ENCODE measurements at places on chromosomes 11 and 22. TPM values are rescaled to one million over a fixed set of nuclear protein-coding genes. Genes with fewer than 3 reads are reported as not detected.

SLC17A6 gene
- not detected for total RNA-seq

DDI1 gene
- total RNA-seq, result not detected

LMO2 gene
- 1.8 TPM for total RNA-seq

NXPE1 gene
- not detected for total RNA-seq

ISX gene
- total RNA-seq, result not detected

GRCh38 chr22:46004105-46004866, 27.3 kb upstream of the WNT7B start:
- H3K4me1 ChIP-seq, result peaks cover 6% of the 10 kb centered on the region
- peaks cover 5% of the 10 kb centered on the region for H3K27me3 ChIP-seq
- no peak overlapping the region for H3K27ac ChIP-seq

- no peak overlapping the region for H3K4me3 ChIP-seq
- H3K4me1 ChIP-seq, result peaks cover 5% of the 10 kb centered on the region
- no peak overlapping the region for H3K27ac ChIP-seq
- H3K27me3 ChIP-seq, result peaks cover 11% of the 10 kb centered on the region
Measured at GRCh38 chr22:20653012-20653794, 120.7 kb upstream of the SERPIND1 start.

DNA sequence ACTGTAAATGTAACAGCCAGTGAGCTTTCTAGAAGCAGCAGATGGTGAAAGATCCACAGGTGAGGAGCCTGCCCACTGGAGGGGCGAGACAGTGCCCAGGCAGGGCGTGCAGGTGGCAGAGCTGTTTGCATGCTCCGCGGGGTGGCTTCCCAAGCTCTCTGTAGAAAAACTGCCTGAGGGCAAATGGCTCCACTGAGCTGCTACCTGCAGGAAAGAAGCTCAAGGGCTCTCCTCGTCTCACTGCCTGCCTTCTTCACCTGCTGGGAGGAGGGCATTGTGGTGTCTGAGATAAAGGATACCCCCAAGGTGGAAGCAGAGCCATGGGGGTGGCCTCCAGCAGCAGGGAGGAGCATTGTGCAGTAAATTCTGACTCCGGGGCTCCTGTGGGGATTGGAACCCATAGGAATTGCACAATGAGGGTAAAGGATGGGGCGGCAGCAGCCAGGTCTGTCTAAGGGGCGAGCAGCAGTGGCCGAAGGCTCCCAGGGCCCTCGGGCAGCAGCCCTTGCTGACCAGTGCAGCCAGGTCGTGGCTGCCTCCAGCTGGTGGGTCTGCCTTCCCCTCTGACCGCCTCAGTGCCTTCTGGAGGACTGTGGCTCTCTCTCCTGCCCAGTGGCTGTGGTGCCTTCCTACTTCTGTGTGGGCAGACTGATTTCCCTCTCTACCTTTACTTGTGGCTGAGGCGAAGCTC, 28.0 kb upstream of the CABP7 start:
- H3K27ac ChIP-seq, result no peak overlapping the region
- no peak for DNase-seq
- peaks cover 4% of the 10 kb centered on the region for H3K36me3 ChIP-seq
- H3K4me1 ChIP-seq, result peaks cover 6% of the 10 kb centered on the region
- no peaks in the 10 kb centered on the region for H3K27me3 ChIP-seq
- H3K4me3 ChIP-seq, result no peak overlapping the region

DNA sequence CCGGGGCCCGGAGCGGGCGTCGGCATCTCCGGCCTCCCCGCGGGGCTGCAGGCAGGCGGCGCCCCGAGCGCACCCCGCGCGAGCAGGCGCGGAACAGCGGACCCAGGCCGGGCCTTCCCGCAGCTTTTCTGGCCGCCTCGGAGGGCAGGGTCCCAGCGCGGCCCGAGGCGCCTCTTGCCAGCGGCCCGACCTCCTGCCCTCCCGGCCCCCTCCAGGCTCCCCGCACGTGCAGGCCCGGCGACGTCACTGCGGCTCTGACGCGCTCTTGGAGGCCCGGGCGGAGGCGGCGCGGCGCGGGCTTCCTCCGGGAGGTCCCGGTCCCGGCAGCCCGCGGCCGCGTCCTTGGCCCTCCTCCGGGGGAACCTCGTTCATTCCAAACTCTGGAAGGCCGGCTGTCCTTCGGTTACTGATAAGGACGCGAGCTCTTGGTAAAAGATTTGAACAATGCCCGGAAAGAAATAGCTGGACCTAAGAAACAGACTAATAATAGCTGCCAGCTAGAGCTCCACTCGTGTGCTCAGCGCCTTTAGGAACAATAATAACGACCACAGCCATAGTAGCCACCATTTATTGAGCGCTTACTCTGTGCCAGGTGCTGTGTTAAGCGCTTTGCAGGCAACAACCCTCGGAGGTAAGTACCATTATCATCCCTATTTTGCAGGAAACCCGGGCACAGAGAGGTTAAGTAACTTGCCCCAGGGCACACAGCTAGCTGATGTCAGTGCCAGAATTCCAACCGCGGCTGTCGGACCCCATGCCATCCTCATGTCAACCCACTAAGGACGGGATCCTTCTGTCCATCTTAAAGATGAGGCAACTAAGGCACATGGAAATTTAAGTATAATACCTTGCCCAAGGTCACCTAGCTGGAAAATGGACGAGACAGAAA, 39.1 kb upstream of the CREB3L1 start:
- H3K4me1 ChIP-seq, result peaks cover 19% of the 10 kb centered on the region
- peak; percentile 59 for DNase-seq
- peaks cover 4% of the 10 kb centered on the region for H3K36me3 ChIP-seq
- peak overlapping the region; percentile 96 for H3K4me3 ChIP-seq
- H3K27ac ChIP-seq, result no peak overlapping the region

- peaks cover 3% of the 10 kb centered on the region for H3K4me1 ChIP-seq
- no peak overlapping the region for H3K27ac ChIP-seq
Measured at GRCh38 chr22:45511847-45512261, 9.2 kb downstream of the FBLN1 start.

DNA sequence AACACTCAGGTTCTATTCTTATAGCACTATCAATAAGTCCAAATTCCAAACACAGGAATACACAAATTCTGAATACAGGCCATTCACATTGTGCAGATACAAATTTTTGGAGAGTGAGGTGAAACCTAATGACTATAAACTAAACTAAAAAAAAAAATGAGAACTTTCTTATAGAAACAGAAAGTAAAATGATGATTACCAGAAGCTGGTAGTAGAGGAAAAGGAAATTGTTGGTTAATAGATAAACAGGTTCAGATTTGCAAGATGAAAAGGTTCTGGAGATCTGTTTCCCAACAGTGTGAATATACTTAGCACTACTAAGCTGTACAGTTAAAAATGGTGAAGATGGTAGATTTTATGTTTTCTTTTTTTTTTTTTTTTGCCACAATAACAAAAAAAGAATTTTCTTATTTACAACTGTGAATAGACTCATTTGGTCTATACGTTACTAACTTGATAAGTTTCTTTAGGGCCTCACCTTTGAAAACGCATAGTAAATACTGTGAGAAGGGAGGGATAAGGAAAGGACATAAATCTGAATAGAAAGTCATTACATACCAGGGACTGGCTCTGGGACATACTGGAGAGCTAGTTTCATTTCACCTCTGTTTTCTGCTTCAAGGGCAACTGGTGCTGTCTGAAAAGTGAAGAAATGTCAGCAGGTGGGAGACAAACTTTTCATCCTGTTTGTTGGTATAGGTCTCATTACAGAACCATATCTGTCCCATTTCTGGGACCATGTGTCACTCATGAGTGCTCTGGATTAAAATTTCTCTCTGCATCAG, 14.2 kb upstream of the CCDC89 start:
- H3K27ac ChIP-seq, result peak overlapping the region; percentile 87
- peaks cover 4% of the 10 kb centered on the region for H3K36me3 ChIP-seq
- no peaks in the 10 kb centered on the region for H3K27me3 ChIP-seq

GRCh38 chr22:27186643-27187042, 529.3 kb downstream of the MIAT start:
- no peak overlapping the region for H3K27ac ChIP-seq
- peaks cover 13% of the 10 kb centered on the region for H3K27me3 ChIP-seq
- DNase-seq, result no peak

- no peak for DNase-seq
- H3K4me1 ChIP-seq, result no peaks in the 10 kb centered on the region
- H3K27me3 ChIP-seq, result peaks cover 67% of the 10 kb centered on the region
- H3K36me3 ChIP-seq, result no peaks in the 10 kb centered on the region
- no peak overlapping the region for H3K27ac ChIP-seq
- no peak overlapping the region for H3K4me3 ChIP-seq
Measured at GRCh38 chr11:30422447-30423278, 99.8 kb downstream of the ARL14EP start.

GRCh38 chr11:41273908-41274307, 185.5 kb downstream of the LRRC4C start:
- DNase-seq, result no peak
- H3K27ac ChIP-seq, result no peak overlapping the region
- no peak overlapping the region for H3K4me3 ChIP-seq
- no peaks in the 10 kb centered on the region for H3K27me3 ChIP-seq
- H3K4me1 ChIP-seq, result no peaks in the 10 kb centered on the region

DNA sequence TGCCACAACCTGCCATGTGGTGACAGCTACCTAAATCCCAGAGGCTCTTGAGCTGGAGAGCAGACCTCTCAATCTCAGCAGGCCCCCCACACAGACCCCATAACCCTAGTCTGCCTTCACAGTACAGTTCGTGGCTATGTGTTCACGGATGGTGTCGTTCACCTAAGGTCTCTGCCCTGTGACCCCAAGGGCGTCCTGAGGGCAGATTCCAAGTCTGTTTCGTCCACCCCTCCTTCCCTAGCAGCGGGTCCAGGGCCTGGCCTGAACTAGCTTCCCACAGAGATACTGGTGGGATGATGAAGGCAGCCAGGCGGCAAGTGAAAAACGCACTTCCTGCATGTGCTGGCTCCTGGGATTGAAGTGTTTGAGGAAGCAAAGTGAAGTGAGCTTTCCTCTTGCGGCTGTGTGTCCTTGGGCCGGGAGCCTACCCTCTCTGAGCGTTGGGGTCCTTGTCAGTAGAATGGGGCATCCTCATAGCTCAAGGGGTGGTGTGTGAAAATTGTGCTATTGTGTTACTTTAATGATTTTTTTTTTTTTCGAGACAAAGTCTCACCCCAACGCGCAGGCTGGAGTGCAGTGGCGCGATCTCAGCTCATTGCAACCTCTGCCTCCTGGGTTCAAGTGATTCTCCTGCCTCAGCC, 70.1 kb downstream of the LRP5 start:
- H3K4me3 ChIP-seq, result no peak overlapping the region
- H3K27ac ChIP-seq, result no peak overlapping the region
- no peaks in the 10 kb centered on the region for H3K36me3 ChIP-seq
- H3K27me3 ChIP-seq, result peaks cover 22% of the 10 kb centered on the region

- H3K27me3 ChIP-seq, result peaks cover 79% of the 10 kb centered on the region
- peaks cover 9% of the 10 kb centered on the region for H3K4me1 ChIP-seq
- DNase-seq, result no peak
- H3K4me3 ChIP-seq, result no peak overlapping the region
- H3K36me3 ChIP-seq, result peaks cover 5% of the 10 kb centered on the region
Measured at GRCh38 chr11:69541501-69542313, 60.2 kb downstream of the LINC01488 start.

GRCh38 chr11:47175746-47176327, 842 bp downstream of the ARFGAP2 start:
- H3K4me3 ChIP-seq, result peak overlapping the region; percentile 96
- DNase-seq, result no peak
- H3K27ac ChIP-seq, result peak overlapping the region; percentile 95
- H3K4me1 ChIP-seq, result peaks cover 26% of the 10 kb centered on the region

GRCh38 chr11:78791964-78792363, 217.3 kb upstream of the NARS2 start:
- no peak for DNase-seq
- H3K4me1 ChIP-seq, result no peaks in the 10 kb centered on the region
- peaks cover 20% of the 10 kb centered on the region for H3K27me3 ChIP-seq
- H3K27ac ChIP-seq, result no peak overlapping the region
- H3K36me3 ChIP-seq, result no peaks in the 10 kb centered on the region

DNA sequence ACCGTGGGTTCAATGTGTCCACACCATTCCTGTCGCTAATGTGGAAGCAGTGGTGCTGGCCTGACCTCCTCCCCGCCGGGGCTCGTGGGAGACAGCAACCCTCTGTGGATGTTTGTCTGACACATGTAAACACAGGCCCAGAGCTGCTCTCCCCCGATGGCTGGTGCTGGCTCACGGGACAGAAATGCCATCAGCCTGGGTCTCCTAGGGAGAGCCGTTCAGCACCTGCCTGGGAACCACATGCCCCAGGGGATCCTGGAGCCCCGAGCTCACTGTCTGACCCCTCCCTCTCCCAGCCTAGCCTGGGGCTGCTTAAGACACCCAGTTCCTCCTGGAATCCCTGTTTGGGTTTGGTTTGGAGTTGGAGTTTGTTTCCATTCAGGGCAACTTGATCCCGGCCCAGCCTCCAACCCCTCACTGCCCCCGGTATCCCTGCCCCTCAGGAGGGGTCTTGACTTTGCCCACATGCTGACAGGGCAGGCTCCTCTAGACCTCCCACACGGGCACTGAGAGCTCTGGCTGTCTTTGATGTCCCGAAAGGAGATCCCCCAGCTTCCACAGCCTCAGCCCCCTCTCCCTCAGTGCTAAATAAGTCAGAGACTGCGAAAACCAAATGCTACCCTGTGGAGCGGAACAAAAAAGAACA, 50.9 kb upstream of the WNT11 start:
- DNase-seq, result no peak
- no peak overlapping the region for H3K4me3 ChIP-seq
- H3K4me1 ChIP-seq, result peaks cover 14% of the 10 kb centered on the region
- H3K36me3 ChIP-seq, result peaks cover 2% of the 10 kb centered on the region
- H3K27me3 ChIP-seq, result peaks cover 31% of the 10 kb centered on the region

DNA sequence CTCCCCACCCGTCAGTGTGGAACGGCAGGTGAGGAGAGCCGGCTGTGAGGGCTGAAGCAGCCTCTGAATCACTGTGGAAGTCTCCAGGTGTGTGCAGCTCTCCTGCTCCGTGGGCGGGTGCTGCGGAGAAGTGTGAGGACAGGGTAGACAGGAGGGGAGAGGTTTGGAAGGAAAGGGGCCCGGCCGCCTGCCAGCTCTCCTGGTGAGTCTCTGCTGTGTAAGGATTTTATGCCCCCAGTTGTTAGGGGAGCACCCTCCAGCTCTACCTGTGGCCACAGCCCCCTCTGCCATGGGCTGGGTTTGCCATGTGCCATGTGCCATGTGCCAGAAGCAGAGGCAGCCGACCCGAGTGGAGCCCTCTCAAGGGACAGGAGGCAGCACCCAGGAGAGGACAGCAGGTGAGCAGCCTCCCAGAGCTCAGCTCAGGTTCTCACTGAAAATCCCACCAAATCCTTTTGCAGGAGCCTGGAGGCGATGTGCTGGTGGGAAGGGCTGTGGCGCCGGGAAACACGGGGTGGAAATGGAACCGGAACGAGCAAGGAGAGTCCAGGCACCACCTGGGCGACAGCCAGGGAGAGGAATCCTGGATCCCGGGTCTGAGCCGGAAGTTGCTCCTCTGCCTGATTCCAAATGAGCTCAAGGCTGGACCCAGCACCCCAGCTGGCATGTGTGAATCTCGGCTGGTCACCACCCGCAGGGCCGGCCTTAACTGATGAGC, 804.4 kb downstream of the BRD1 start:
- H3K36me3 ChIP-seq, result no peaks in the 10 kb centered on the region
- no peak overlapping the region for H3K4me3 ChIP-seq
- H3K27ac ChIP-seq, result no peak overlapping the region

- H3K27me3 ChIP-seq, result no peaks in the 10 kb centered on the region
- H3K4me1 ChIP-seq, result peaks cover 3% of the 10 kb centered on the region
- H3K36me3 ChIP-seq, result no peaks in the 10 kb centered on the region
- H3K27ac ChIP-seq, result no peak overlapping the region
- no peak overlapping the region for H3K4me3 ChIP-seq
- DNase-seq, result no peak
Measured at GRCh38 chr22:50571264-50572175, 6.7 kb downstream of the CPT1B start.

- H3K27ac ChIP-seq, result no peak overlapping the region
- H3K4me3 ChIP-seq, result no peak overlapping the region
- peaks cover 34% of the 10 kb centered on the region for H3K4me1 ChIP-seq
- no peak for DNase-seq
Measured at GRCh38 chr11:44854086-44854485, 96.6 kb downstream of the TP53I11 start.

- H3K27ac ChIP-seq, result peak overlapping the region; percentile 60
- H3K4me1 ChIP-seq, result peaks cover 10% of the 10 kb centered on the region
- H3K27me3 ChIP-seq, result no peaks in the 10 kb centered on the region
- DNase-seq, result no peak
- H3K4me3 ChIP-seq, result peak overlapping the region; percentile 80
Measured at GRCh38 chr11:63961608-63962412, 12.6 kb upstream of the COX8A start.

Measured in T-helper 17 cell (primary cell).